ENCODE measurements at places on chromosomes 7 and 10.

- peak; percentile 77 for DNase-seq
Measured at GRCh38 chr10:98414932-98415730, at the start of gene PYROXD2. Gene PYROXD2, minus strand, starts transcription at chr10:98415182. Its CDS starts 47 bp downstream, at chr10:98415135.

DNA sequence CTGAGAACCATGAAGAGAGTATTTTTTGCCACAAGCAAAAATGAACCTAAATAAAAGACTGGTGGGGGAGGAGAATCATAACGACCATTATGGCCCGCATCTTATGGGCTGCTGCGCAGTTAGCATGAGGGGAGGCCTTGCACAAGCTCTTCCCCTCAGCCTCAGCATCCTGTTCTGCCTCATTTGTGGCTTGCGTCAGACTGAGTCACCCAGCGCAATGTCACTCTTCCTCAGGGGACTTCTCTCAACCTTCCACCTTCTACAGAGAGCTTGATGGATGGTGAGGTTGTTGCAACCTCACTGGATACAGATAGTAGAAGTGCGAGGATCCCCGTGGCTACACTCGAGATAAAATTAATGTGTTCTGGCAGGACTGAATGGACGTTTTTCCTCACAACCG lies 16.8 kb upstream of the GPR15LG start:
- no peak for DNase-seq

DNA sequence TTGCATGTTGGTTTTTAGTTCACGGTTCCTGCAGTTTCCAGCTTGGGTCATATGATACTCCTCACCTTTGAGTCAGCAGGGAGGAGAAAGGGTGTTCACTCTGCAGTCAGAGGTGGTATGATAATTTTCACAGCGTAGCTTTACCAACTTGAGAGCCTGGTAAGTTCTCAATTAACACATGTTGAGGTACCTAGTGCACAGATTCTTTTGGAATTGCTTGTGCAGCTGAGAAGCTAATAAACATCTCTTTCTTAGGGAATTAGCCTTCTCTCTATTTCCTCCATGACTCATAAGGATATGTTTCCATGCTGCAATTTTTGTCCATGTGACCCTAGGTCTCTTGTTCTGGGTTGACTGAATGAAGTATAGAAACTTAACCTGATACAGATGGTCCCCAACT lies 166.6 kb downstream of the KIF20B start:
- DNase-seq = no peak

DNA sequence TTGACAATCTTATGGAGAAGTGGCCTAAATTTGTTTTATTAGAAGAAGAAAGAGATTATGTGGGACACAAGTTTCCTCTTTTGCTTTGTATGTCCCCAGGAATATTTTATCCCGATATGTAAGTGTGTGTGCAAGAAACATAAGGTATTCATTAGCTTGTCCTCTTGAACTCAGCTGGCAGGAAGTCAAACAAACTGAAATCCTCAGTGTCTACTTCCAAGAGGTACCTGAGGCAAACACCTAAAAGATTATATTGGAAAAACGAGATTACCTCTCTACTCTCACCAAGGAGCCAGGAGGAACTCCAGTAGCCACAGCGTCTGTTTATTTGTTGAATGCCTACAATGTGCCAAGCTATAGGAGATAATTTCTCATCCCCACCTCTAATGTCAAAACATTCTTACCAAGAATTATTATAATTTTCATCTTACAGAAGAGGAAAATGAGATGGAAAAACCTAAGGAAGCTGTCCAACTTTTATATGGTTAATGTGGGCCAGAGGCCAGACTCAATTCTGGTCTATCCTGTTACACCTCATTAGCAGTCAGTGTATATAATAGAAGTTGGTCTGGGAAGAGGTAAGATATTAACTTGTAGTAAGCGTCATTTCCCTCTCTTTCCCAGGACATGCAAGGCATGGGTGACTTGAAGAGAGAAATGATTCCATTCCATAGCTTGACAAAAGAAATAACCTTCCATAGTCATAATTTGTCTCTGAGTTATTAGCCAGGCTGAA lies 692.7 kb downstream of the MAGI2 start:
- no peak for DNase-seq

GRCh38 chr7:149500910-149501309 lies 3.3 kb upstream of the ZNF746 start:
- no peak for DNase-seq

DNA sequence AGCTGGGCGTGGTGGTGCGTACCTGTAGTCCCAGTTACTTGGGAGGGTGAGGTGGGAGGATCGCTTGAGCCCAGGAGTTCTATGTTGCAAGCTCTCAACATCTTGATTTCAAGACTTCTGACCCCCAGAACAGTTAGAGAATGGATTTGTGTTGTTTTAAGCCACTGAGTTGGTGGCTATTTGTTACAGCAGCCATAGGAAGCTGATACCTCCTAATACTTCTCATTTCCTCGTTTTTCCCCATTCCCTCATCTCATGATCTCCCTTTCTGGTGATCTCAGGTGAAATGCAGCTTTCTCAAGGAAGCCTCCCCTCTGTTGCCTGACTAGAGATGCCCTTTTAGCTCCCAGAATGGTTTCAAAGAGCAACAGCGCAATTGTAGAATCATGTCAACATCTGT lies 378.8 kb downstream of the TYW1 start:
- no peak for DNase-seq

GRCh38 chr10:103657061-103657591 lies 163.6 kb downstream of the NEURL1 start:
- DNase-seq = no peak

- peak; percentile 42 for DNase-seq
Measured at GRCh38 chr10:113958631-113959382, 84.9 kb upstream of the ADRB1 start.

DNA sequence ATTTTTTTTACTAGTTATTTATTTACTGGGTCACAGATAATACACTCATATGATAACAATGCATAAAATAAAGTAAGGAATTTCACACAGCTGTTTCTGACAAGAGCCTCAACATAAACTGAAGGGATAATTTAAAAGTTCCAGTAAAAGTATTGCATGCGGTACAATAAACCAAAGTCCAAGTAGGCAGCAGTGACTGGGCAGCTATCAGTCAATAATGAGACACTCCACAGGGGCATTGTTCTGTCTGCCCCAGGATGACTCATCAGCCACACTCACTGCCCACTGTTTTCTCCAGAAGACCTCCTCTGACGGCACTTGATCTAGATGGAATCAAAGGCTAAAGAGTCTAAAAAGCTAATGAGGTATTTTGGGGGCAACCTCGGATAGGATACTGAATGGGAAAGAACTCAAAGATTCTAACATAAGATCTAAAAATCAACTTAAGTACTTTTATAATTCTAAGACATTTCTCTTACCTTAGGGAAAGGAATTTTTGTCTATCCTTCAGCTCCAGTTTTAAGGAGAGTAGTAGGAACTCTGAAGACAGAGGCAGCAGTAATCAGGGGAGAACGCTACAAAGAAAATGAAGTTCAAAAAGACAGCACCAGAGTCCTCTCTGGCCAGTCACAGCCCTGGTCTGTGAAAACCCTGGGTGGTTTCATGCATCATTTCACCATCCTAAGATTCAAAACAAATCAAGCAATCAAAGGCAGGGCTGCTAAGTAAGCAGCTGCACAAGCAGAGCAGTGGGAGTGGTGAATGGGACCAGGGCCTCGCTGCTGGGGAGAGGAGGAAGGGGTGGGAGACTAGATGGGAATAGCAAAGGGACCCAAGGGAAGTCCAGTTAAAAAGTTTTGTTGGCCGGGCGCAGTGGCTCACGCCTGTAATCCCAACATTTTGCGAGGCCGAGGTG lies 175.1 kb downstream of the AVL9 start:
- peak; percentile 75 for DNase-seq

DNA sequence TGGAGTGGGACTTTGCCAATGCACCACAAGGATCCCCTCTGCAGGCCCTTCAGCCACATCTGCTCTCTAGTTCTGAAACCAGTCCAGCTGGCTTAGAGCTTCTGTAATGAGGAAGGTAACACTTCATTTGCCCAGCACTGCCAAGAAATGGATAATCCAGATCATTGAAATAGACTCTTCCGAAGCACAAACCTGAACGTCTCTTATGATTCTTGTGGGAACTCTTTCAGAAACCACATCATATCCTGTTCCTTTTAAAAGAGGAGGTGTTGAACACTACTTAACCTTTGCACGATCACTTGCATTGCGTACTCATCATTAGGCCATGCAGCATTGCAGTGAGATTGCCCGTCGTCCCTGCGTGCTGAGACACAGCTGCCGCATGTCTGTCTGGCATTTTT lies 25.8 kb upstream of the PLPP4 start:
- DNase-seq = no peak

- DNase-seq = no peak
Measured at GRCh38 chr7:136923111-136923667, 54.7 kb downstream of the CHRM2 start.

Data from SHP77 (cell line).